Stimulated activated CD4-positive, alpha-beta T cell treated with anti-CD3 and anti-CD28 coated beads, Interleukin-1b, Interleukin-23, amount 100 ng/mL, for 24 hours (primary cell): ENCODE measurements at places on chromosomes 1 and 21.
A peak's percentile ranks its signal among the peaks of the same experiment; 100 is the strongest.

DNA sequence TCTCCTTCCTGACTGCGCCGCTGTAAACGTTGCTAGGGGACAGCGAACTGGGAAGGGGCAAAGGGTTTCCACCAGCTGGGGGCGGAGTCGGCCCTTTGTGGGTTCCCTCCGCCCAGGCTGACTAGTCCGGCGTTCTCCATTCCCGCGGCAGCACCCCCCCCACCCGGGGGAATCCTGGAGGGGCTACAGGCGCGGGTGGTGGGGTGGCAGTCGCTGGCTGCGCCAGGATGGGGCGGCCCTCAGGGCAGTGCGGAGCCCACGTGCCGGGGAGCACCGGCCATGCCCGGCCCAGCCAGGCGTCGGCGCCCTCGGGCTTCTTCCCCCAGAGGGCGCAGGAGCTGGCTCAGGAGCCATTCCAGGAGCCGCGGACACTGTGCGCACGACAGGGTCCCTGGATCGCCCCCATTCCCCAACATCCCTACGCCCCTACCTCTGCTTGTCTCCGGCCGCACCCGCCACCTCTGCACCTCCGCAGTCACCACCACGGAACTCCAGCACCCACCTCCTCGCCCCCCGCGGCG is 476 bp downstream of the BATF3 start:
- DNase-seq, result peak; percentile 32

- DNase-seq, result no peak
Measured at GRCh38 chr1:230504310-230504709, 78.2 kb upstream of the PGBD5 start.

DNA sequence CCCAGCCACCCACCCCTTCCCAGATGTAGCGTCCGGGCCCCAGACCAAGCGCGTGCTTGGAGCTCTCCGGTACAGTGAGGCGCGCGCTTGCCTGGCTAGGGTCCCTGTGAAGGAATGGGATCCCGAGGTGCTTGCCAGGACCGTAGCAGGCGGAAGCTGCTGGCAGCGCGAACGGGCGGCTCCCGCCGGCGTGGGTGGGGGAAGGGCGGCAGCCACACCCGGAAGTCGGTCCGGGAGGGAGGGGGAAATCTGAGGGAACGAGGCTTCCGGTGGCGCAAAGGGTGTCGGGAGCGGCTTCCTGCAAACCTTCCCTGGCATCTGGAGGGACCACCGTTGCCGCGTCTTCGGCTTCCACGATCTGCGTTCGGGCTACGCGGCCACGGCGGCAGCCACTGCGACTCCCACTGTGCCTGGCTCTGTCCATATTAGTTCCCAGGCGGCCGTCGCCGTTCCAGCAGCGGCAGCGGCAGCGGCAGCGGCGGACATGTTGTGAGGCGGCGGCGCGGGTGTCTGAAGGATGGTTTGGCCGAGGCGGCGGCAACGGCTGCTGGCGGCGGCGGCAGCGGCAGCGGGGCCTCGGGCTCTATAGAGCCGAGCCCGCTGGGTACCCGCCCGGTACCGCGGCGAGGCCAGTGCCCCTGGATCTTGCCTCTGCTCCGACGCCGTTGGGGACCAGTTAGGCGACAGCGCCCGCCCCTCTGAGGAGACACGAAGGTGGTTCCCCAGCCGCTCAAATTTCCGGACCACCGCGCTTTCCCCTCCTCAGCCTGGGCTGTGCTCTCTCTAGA is at the start of gene DR1:
TSS of gene DR1 (plus strand) at position 275 of the 788 bp plus-strand sequence. CDS start 739 bp downstream, outside the sequence.
- DNase-seq, result peak; percentile 93

- DNase-seq, result no peak
Measured at GRCh38 chr1:19007491-19008441, 51.3 kb upstream of the IFFO2 start.

GRCh38 chr1:64861611-64862010 is 104.7 kb downstream of the JAK1 start:
- no peak for DNase-seq

DNA sequence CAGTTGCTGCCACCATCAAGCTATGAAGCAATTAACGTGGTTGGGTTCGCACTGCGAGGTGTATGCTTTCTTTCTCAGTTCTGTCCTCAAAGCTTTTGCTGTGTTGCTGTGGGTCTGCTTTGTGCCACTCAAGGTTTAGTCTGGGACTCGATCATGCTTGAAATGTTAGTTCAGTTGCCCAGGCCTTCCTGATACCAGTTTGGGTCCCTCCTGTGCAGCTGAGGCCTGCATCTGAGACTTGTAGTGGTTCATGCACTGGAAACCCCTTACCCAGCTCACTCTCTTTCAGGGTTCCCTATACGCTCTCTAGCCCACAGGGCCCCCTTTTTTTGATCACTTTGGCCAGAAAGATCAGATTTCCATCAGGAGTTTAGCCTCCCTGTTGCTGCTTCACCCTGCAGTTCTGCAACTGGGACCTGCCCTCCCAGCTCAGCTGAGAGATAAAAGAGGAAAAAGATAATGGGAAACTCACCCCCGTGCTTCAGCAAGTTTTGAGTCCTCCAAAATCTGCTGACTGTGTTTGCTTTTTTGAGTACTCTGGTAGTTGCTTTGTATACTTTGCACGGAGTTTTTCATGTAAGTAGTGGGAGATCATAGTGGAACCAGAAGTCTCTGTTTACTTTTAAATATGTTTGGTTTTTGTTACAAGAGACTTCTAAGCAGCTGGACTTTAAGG is 317.0 kb downstream of the HHAT start:
- DNase-seq, result no peak

GRCh38 chr21:30271611-30272010 is 11.1 kb downstream of the KRTAP24-1 start:
- no peak for DNase-seq

- no peak for DNase-seq
Measured at GRCh38 chr1:182829285-182829932, 9.7 kb upstream of the DHX9 start.

DNA sequence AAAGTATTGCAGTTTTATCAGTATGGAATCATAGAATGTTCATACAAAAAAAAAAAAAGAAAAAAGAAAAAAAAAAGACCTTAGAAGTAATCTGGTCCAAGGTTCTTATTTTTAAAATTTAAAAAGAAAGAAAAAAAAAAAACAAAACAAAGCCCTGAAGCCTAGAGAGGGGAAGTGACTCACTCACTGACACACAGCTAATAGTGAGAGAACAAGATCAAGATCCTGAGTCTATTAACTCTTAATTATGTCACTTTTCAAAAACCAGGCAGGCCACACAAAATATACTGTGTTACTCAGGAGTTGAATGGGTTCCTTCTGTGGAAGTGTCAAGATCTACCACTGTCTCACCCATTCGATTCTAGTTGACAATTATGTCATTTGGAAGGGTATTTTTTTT is 433.9 kb upstream of the DAB1 start:
- no peak for DNase-seq

DNA sequence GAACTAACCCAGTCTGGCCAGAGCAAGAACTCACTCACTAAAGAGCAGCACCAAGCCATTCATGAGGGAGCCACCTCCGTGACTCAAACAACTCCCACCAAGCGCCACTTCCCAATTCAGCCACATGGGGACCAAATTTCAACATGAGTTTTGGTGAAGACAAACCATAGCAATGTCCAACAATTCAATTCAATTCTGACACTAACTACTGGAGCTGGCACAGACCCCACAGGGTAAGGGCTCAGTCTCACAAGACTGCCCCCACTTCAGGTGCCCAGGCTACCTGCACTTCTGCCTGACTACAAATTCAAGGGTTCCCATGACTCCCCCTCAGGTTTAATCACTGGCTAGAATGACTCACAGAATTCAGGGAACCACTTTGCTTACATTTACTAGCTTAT is 48.8 kb upstream of the RAP1A start:
- DNase-seq, result no peak

GRCh38 chr1:78755986-78756385 is 106.4 kb downstream of the IFI44 start:
- no peak for DNase-seq

DNA sequence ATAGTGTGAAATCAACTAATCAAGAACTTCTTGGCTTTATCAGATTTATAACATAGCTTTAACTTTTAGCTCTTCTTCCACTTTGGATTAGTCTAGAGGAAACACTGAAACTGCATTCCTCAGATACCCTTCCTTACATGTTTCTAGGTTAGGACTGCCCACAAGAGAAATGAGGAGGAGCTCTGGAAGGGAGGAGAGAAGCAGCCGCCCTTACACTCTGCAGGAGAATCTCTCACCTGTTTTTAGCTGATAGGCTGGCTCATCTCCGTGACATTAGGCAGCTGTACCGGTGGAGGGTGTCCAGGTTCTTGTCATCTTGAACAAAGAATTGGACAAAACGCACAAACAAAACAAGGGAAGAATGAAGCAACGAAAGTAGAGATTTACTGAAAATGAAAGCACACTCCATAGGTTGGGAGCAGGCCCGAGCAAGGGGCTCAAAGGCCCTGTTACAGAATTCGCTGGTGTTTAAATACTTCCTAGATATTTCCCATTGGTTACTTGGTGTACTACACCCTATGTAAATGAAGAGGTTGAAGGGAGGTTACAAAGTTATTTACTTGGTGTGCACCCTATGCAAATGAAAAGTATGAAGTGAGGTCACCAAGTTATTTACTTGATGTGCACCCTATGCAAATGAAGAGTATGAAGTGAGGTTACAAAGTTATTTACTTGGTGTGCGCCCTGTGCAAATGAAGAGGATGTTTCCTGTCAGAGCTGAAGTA is 524.9 kb upstream of the CHRM3 start:
- no peak for DNase-seq

- no peak for DNase-seq
Measured at GRCh38 chr1:156937883-156938282, 17.5 kb downstream of the LRRC71 start.

DNA sequence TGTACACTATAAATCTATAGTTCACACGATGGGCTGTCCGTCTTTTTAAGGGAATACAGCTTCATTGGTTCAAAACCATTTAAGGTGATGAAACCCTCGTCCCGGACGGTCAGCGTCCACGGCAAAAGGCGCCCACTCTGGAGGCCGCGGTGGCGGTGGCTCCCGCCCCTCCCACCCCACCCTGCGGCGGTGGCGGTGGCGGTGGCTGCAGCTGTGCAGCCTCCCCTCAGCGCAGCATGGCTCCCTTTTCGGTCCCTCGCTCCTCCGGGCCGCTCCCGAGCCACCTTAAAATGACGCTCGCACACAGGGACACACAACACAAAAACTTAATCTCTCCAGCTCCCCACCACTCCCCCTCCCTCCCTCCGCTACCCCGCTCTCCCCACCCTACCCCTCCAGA is 69.1 kb downstream of the WLS start:
- DNase-seq, result no peak

DNA sequence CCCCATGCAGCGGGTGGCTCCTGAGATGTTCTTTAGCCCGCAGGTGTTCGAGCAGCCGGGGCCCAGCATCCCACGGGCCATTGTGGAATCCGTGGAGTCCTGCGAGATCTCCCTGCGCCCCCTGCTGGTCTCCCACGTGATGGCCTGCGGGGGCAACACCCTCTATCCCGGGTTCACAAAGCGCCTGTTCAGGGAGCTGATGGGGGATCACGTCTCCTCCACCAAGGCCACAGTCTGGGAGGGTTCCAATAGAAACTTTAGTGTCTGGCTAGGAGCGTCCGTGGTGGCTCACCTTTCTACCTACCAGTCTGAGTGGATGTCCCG is 71.0 kb downstream of the ACTL8 start:
- peak; percentile 6 for DNase-seq

GRCh38 chr1:71687376-71687775 is 595.0 kb downstream of the NEGR1 start:
- no peak for DNase-seq

DNA sequence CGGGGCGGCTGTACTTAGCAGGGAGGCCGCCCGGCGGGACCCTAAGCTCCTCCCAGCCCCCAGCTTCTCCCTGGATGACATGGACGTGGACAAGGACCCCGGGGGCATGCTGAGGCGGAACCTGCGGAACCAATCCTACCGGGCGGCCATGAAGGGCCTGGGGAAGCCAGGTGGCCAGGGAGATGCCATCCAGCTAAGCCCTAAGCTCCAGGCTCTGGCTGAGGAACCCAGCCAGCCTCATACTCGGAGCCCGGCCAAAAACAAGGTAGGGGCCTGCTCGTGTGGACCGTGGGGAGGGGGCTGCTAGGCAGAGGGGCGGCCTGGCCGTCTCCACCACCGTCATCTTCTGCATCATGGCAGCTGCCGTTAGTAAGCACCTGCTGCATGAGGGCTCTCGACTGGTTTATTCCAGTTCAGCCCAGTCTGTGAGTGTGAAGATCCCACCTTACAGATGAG is 9.0 kb downstream of the ARHGEF16 start:
- DNase-seq, result no peak

GRCh38 chr21:23534850-23535249 is 2072.4 kb downstream of the MRPL39 start:
- no peak for DNase-seq

- no peak for DNase-seq
Measured at GRCh38 chr21:17045214-17045853, 467.5 kb upstream of the CXADR start.

DNA sequence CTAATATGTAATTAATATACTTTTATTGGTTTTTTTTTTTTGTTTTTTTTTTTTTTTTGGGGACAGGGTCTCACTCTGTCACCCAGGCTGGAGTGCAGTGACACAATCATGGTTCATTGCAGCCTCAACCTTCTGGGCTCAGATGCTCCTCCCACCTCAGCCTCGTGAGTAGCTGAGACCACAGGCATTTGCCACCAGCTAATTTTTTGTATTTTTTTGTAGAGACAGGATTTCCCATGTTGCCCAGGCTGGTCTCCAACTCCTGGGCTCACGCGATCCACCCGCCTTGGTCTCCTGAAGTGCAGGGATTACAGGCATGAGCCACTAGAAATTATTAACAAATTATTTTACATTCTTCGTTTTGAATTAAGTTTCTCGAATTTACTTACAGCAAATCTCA is 16.8 kb upstream of the POGZ start:
- DNase-seq, result no peak

DNA sequence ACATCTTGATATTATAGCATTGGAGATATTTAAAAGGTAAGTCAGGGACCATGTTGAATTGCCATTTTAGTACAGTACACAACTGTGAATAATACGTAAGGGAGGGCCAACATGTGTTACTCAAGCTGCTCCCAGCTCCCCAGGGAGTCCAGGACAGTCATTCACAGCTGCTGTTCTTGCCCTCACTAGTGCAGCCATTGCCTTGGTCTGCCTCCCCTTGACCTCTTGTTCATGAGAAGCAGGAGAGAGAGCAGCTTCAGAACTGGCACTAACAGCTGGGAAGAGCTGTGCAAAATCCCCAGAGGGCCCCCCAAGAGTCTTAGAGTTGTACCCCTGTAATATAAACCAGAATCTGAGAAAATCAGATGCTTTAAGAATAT is 16.4 kb downstream of the TCEANC2 start:
- no peak for DNase-seq

DNA sequence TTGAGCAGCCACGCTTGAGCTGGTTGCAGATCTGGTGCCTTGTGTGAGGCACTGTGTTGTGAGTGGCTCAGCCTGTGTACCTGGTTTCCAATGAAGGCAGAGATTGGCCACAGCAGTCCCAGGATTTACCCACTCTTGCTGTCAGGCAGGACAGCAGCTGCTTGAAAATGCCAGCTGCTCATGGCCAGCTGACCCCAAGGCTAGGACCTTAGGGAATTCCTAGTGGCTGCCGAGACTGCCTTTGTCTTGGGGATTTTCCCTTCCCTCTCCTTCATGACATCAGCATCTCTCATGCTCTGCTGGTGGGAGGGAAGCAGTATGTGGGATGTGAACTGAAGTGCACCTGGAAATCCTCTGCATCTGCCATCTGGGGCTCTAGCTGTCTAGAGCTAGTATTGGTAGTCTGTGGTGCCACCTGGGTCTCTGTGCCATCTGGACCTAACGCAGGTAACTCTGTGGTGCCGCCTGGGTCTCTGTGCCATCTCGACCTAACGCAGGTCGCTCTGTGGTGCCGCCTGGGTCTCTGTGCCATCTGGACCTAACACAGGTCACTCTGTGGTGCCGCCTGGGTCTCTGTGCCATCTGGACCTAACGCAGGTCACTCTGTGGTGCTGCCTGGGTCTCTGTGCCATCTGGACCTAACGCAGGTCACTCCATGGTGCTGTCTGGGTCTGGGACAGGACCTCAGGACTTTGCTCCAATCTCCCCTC is 3.8 kb upstream of the LRRC47 start:
- no peak for DNase-seq
